Peyer's patch (tissue), 4 donors: ENCODE measurements at places on chromosomes 12 and 14. TPM values are rescaled to one million over a fixed set of nuclear protein-coding genes. Genes with fewer than 3 reads are reported as not detected.

GRCh38 chr14:94770251-94770749 lies 387 bp upstream of the GSC start:
- DNase-seq = no peak

DNA sequence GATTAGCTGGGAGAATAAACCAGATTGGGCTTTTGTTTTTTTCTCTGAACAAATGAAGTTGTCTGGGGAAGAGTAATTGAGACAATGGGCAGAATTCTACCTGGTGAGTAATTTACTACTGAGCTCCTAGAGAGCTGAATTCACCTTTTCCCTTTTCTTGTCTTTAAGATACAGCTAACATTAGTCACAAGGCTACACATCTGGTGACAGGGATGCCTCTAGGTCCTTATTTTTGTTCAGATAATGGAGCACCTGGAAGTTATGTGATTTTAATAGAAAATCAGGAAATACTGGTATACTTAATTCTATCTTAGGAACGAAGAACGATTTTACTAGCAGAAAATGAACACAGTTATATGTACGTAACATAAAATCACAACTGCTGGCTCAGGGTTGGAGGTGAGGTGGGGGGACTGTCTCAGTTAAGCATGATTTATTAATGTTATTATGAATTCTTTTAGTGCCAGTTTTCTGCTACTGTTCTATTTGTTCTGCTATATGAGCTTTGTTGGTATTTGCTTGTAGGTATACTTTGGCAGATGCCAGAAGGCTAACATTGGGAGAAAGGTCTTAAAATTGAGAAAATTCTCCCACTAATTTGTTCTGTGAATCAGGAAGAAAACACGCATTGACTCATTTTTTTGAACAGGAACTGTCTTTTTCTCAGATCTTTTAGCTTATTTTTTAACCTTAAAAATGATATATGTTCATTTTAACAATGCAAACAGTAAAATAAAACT lies 482.7 kb upstream of the RGS6 start:
- no peak for DNase-seq

DNA sequence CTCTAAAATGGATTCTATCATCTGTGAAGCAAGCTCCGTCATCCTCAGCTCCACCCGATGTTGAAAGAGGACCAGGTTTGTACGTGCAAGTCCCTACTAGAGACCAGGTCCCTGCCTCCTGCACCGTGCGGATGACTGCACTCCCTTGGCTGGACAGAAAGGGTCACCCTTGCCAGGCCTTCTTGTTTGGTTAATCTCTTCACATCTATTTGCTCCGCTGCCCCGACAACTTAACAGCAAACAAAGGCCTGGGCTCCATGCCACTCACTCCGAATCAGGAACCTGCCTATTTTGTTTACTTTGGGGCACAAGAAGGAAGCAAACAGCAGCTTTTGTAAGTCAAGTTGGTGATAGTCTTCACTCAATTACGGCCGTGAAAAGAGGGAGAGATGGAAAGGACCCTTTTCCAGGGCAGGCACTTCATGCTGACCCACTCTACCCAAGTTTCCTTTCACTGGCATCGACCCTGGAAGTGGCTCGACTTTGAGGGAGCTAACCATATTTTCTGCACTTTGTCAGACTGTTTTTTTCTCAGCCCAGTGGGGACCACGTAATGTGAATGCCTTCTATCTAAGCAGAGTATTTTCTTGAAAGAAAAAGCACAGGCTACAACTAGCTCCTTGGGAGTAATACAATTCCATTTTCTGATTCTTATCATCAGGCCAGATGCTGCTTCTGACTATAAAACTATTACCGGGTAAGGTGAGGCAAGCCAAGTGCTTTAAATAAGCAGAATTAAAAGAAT lies 202.6 kb downstream of the FOXN3 start:
- peak; percentile 55 for DNase-seq

The PRH2 gene
- total RNA-seq = not detected

DNA sequence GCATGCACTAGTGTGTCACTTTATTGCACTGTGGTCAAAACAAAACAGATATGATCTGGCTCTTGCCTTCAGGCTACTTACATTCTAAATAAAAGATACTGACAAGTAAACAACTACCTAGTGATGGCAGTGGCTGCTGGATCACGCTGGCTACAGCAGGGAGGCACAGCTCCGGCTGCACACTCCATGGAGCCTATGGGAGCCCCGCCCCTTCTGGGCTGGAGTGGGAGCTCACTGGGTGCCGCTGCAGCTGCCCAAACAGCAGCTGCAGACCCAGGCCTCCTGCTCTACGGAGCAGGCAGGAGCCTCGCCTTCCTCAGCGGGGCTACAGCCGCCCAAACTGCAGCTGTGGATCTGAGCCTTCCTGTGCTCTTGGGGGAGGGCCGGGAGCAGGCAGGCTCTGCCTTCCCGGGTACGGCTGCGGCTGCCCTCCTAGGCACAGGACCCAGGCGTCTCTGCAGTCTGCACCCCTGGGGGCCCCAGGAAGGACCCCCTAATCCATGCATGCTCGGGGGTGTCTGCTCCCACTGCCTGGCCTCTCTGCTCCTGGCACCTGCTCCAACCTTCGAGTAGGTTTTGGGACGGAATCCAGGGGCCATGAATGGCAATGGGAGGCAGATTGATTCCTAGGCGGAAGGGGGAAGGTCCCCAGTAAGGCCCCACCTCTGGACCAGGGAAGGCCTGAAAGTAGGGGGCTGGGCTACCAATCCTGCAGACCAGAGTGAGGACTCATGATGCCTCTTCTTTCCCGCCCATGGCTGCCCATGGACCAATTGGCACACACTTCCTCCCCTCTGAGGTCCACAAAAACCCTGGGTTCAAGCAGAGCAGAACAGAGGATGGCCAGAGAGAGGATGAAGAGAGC lies 253.1 kb downstream of the ANO6 start:
- no peak for DNase-seq

- DNase-seq = no peak
These were observed 168.1 kb upstream of the PRICKLE1 start for GRCh38 chr12:42757624-42758119.

The POU6F1 gene
- total RNA-seq = 19.8 TPM

The RASAL1 gene
- 0.85 TPM for total RNA-seq

DNA sequence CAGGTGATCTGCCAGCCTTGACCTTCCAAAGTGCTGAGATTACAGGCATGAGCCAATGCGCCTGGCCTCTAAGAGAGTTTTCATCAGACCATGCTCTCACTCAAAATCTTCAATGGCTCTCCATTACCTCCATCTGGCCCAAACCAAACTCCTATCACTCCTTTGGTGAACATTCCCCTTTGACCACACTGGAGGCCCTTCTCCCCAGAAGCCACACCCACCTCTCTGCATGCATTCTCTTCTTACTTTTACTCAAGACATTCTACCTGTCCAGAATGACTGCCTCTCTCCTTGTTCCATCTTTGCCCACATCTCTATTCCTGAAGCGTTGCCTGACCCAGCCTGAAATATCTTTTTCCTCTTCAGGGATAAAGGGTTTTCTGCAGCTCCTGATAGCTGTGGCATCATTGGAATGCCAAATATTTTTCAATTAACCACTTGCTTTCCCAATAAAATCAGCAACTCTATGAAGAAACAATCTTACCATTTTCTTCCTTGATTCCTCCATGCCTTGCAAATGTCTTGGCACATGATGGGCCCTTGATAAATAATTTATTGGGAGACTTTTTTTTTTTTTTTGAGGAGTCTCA lies 15.5 kb downstream of the PLEK2 start:
- no peak for DNase-seq

- no peak for DNase-seq
These were observed 291.5 kb downstream of the FUT8 start for GRCh38 chr14:65703996-65704395.

- DNase-seq = no peak
These were observed 1.9 kb downstream of the CARMIL3 start for GRCh38 chr14:24053548-24054323.

The ABCD4 gene
- 103 TPM for total RNA-seq

GRCh38 chr14:64463195-64463594 lies 2.1 kb upstream of the AKAP5 start:
- no peak for DNase-seq

The CD27 gene
- total RNA-seq = 1.8 TPM

DNA sequence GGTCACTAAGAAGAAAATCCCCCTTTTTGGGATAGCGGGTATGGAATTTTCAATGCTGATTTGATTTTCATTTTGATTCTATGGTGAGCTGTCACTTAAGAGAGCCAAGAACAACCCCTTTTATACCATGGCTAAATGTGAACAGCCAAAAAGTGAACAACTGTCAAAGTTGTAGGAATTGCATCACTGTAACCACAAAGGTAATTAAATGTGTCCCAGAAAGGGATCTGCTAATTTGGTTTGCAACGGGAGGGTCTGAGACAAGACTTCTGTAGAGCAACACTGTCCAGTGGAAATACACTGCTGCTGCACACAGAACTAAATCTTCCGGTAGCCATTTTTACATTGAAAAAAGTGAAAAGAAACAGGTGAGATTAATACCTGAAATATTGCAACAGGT lies 14.6 kb downstream of the CHST11 start:
- no peak for DNase-seq

The FAM186B gene
- not detected for total RNA-seq

The TEAD4 gene
- 6.6 TPM for total RNA-seq

The SERPINA5 gene
- not detected for total RNA-seq

GRCh38 chr12:79710707-79711483 lies 20.1 kb upstream of the PAWR start:
- no peak for DNase-seq

- DNase-seq = no peak
These were observed 78.0 kb downstream of the DBX2 start for GRCh38 chr12:44972746-44973421.

The CABP1 gene
- 3.3 TPM for total RNA-seq

DNA sequence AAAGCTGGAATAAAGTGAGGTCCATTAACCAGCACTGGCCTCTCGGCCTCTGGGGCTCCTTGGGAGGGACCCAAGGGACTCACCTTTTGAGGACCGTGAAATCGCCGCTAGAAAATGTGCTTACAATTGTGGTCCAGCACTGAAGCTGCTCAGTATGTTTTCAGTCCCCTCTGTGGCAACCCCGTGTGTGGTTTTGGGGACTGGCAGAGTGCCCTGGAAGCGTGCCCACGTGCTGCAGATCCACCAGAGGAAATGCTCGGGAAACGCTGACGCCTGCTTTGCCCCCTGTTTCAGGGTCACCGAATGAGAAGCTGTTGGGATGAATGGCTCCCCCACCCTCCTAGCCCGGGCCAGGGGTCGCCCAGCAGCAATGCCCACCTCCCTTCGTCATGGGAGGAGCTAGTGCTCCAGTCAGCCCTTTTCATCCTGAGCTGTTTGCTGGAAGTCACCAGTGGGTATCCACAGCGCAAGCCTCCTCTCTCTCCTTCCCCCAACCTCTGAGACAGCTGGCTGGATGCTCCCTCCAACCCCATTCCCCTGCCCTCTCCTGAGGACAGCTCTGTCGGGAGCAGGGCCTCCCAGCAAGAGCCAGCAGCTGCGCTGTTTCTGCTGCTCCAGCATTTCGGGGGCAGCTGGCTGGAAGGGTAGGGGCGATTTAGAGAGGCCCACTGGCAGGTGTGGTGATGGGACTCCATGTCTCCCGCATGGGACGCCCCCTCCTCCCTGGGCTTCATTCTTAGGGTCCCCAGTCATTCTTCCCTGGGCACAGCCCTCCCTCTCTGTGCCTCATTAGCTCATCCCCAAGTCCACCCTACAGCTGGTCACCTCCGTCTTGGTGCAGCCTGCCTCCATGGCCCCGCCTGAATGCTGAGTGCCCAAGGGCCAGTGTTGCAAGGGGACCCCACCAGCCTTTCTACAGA lies 33.2 kb upstream of the PPP1R13B start:
- DNase-seq = peak; percentile 79

DNA sequence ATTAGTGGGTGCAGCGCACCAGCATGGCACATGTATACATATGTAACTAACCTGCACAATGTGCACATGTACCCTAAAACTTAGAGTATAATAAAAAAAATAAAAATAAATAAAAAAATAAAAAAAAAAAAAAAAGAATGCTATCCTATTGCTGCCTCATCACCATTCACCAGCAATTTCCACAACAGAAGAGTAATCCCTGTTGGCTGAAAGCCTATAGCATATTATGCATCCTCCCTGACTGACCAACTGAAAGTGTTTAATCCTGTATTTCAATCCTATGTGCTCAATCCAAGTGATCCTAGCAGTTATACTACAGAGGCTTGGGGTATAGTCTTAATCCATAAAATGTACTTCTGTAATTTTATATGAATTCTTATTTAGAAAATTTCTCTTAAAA lies 18.5 kb downstream of the DICER1 start:
- DNase-seq = no peak

The NOP9 gene
- total RNA-seq = 30.0 TPM

GRCh38 chr14:99413172-99413571 lies 67.5 kb downstream of the SETD3 start:
- DNase-seq = no peak

DNA sequence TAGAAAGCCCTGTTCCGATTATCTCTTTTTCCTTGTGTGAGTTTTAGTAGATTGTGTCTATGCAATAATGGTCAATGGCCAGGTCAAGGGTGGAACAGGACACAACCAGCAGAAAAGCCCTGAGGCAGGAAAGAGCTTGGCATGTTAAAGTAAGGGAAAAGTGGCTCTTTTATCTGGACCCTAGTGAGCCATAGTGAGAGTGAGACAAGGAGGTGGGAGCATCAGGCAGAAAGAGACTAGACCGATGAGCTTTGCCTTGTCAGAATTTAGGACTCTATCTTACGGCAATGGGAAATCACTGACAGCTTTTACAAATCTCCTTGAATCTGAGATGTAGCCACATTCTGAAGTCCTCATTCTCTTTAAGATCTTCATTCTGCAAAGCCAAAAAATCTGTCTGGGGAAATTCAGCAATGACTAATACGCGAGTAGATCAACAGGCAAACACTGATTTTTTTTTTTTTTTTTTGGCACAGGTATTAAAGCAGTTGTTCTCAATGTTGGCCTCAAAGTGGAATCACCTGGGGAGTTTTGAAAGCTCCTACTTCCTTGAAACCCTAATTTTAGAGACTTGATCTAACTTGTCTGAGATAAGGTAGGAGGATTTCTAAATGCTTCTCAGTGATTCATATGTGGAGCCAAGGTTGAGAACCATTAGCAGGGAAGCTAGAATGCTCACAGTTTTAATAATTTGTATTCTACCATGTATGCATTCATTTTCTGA lies 33.9 kb downstream of the TMEM19 start:
- DNase-seq = no peak

DNA sequence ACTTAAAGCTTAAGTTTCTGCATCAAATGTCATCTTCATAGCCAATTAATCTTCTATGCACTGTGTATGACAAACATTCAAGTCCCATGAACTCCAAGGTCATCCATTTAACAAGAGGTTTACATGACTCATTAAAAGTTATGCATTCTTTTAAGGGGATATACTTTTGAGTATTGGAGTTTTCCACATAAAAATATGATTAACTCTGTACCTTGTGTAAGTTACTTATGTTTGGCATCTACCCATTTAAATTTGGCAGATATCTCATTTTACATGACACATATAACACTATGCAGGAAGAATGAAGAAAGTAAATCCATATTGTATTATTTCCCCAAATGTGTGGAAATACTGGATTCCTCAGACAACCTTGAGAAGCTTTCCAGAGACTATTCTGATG lies 240.2 kb downstream of the PAX9 start:
- DNase-seq = no peak

GRCh38 chr12:16599081-16599480 lies 6.9 kb downstream of the LMO3 start:
- DNase-seq = no peak

The SLC10A1 gene
- total RNA-seq = not detected
